ENCODE measurements at places on chromosomes 7 and 10. TPM values are rescaled to one million over a fixed set of nuclear protein-coding genes. Genes with fewer than 3 reads are reported as not detected.

TWIST1 gene
- 2.2 TPM for total RNA-seq

TPST1 gene
- 57.3 TPM for total RNA-seq

IFIT1B gene
- not detected for total RNA-seq

MMRN2 gene
- 1.6 TPM for total RNA-seq

METTL2B gene
- 45.4 TPM for total RNA-seq

PPRC1 gene
- total RNA-seq: 61.0 TPM

- H3K4me3 ChIP-seq: no peak overlapping the region
- H3K27ac ChIP-seq: no peak overlapping the region
- H3K27me3 ChIP-seq: no peaks in the 10 kb centered on the region
Observed at GRCh38 chr10:61951144-61951483, 49.6 kb downstream of the ARID5B start.

GRCh38 chr7:22454446-22454845 is 45.5 kb downstream of the STEAP1B start:
- no peak overlapping the region for H3K4me3 ChIP-seq
- no peak overlapping the region for H3K27ac ChIP-seq
- no peaks in the 10 kb centered on the region for H3K4me1 ChIP-seq

GRCh38 chr7:116426428-116427156 is 72.9 kb upstream of the CAV2 start:
- peak; percentile 24 for DNase-seq
- no peak overlapping the region for H3K27ac ChIP-seq
- peaks cover 15% of the 10 kb centered on the region for H3K4me1 ChIP-seq
- H3K36me3 ChIP-seq: no peaks in the 10 kb centered on the region
- no peak overlapping the region for H3K4me3 ChIP-seq
- no peaks in the 10 kb centered on the region for H3K27me3 ChIP-seq

- no peaks in the 10 kb centered on the region for H3K27me3 ChIP-seq
- H3K4me1 ChIP-seq: peaks cover 11% of the 10 kb centered on the region
- no peak overlapping the region for H3K4me3 ChIP-seq
- H3K27ac ChIP-seq: no peak overlapping the region
Observed at GRCh38 chr7:114818501-114818900, 103.4 kb upstream of the MDFIC start.

DNA sequence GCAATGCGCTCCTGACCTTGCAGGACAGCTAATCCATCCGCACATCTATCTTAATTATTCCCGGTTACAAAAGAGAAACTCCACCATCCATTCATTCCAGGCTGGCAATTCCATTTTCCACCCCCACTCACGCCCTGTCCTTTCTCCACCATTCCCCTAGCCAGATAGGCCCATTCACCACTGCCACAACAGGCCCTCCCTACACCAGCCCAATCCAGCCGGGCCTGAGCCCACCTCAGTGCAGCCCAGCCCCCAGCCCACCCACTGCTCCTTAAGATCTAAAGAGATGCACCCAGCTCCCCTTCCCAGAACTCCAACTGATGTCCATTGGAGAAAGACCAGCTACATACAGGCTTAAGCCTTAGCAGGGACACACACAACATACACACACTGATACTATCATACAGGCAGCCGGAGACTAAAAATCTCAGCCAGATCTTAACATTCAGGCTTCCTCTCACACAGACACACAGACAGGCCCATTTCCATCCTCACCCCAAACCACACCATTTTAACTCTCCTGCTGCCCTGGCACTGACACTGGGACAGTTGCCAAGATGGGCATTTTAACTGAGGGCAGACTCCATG is 38.0 kb upstream of the PAX2 start:
- peaks cover 33% of the 10 kb centered on the region for H3K27me3 ChIP-seq
- H3K4me1 ChIP-seq: peaks cover 4% of the 10 kb centered on the region
- DNase-seq: no peak
- H3K36me3 ChIP-seq: no peaks in the 10 kb centered on the region
- H3K4me3 ChIP-seq: no peak overlapping the region

GRCh38 chr7:141974831-141975230 is 1.3 kb upstream of the TAS2R38 start:
- no peak overlapping the region for H3K27ac ChIP-seq
- peak; percentile 6 for DNase-seq
- H3K4me3 ChIP-seq: no peak overlapping the region
- no peaks in the 10 kb centered on the region for H3K4me1 ChIP-seq
- no peaks in the 10 kb centered on the region for H3K27me3 ChIP-seq

DNA sequence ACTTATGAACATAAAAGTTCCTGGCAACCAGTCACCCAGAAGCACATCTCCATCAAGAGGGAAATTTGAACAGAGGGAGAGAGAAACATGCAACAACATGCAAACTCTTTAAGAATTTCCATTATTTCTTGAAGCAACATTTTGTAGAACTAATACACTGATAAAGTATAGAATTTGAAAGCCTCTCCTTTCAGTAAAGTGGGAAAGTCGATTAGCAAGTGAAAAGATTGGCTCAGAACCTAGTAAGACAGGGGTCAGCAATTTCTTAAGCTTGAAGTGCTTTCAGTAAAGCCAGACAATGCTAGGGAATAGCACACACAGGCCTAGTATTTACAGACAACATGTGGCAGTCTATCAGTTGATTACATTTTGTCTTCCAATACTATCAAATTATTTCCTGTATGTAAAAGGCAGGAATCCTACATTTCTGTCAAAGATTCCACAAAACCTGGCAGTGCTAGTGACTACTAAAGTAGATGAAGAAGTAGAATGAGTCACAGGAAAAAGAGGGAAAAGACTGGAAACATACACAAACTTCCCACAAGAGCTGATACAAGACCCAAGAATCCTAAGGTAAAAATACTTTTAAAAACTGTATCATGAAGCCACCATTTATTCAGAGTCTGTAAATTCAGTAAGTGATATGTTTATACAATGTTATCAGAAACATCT is 25.2 kb downstream of the DNAJC1 start:
- no peak overlapping the region for H3K4me3 ChIP-seq
- H3K27me3 ChIP-seq: no peaks in the 10 kb centered on the region
- DNase-seq: no peak
- no peaks in the 10 kb centered on the region for H3K4me1 ChIP-seq

- H3K36me3 ChIP-seq: no peaks in the 10 kb centered on the region
- H3K27me3 ChIP-seq: no peaks in the 10 kb centered on the region
- H3K27ac ChIP-seq: no peak overlapping the region
Observed at GRCh38 chr7:80370587-80370986, 141.3 kb downstream of the GNAT3 start.

GRCh38 chr7:93414574-93414973 is 159.9 kb downstream of the CALCR start:
- no peak overlapping the region for H3K4me3 ChIP-seq
- no peaks in the 10 kb centered on the region for H3K27me3 ChIP-seq
- no peak for DNase-seq
- H3K36me3 ChIP-seq: no peaks in the 10 kb centered on the region

- no peaks in the 10 kb centered on the region for H3K36me3 ChIP-seq
- DNase-seq: no peak
- no peak overlapping the region for H3K4me3 ChIP-seq
- H3K4me1 ChIP-seq: no peaks in the 10 kb centered on the region
- no peaks in the 10 kb centered on the region for H3K27me3 ChIP-seq
Observed at GRCh38 chr10:111290649-111291048, 213.8 kb downstream of the ADRA2A start.

DNA sequence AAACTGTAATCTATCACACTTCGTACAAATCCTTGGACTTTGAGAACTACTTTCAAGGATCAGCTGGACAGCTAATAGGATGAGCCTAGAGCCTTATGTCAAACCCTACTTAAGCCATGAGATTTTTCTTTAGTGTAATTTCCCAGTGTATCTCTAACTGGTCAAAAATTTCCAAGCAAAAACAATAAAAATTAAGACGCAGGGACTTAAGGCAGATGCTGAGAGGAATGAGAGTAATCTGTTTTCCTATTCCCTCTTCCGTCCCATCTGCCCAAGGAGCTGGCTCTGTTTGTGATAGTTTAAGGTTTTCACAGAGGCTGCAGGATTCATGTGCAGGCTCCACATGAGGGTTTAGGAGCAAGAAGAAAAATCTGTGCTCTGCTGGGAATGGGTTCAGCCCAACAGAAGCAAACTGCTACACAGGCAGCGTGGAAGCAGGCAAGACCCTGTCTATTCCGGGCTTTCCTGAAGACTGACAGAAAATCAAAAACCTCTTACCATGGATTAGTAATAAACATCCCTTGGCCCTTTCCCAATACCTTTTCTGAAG is 62.2 kb downstream of the ARMH3 start:
- no peaks in the 10 kb centered on the region for H3K4me1 ChIP-seq
- no peak overlapping the region for H3K27ac ChIP-seq
- peaks cover 45% of the 10 kb centered on the region for H3K36me3 ChIP-seq

DNA sequence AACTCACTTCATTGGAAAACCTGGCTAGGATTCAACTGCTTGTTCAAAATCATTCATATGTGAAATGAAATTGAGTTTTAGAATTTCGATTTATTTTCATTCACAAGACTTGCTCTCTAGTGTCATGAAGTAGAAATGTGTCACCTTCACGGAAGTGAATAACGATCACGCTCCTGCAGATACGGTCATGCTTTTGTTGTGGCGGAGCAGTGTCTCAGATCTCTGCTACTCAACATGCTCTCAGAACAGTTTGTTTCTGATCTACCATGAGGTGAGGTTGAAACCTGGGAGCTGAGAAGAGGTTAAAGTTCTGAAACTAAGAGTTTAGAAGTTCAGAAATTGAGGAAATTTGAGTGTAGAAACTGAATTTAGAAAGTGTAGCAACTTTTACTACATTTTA is 13.8 kb upstream of the PITRM1 start:
- no peak overlapping the region for H3K4me3 ChIP-seq
- H3K27ac ChIP-seq: no peak overlapping the region
- no peaks in the 10 kb centered on the region for H3K27me3 ChIP-seq
- H3K4me1 ChIP-seq: no peaks in the 10 kb centered on the region

DNA sequence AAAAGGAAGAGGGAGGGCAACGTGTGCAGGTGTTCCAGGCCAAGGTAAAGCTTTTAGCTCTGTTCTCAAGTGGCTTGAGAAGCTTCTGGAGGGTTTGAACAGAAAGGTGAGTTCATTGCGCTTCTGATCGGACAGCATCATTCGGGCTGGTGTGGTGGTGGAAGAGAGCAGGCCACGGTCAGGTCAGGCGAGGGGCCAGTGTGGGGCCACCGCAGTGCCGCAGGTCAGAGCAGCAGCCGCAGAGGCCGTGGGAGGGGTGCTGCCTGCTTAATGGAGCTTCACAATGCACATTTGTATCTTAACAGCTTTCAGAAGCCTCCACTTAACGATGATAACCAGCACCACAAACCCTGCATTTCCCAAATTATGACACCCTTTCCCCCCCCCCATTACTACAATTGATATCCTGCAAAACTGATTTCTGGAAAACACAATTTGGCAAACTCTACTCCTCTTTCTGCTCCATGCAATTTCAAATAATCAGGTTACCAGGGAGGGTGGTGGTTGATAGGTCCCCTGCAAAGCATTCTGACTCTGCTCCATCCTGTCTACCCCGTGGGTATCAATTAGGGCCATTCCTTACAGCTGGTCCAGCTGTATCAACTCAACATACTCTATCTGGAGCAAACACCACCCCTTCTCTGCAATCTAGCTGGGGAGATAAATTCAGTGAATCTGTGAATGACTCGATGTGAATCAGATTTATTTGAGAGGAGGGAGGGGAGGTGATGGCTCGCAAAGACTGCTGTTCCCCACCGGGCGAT is 162.9 kb downstream of the ACTR3B start:
- no peak overlapping the region for H3K27ac ChIP-seq
- 0 out of 2 replicates have a peak, but pooled peaks cover 7% of the 10 kb centered on the region for H3K27me3 ChIP-seq
- H3K4me3 ChIP-seq: no peak overlapping the region
- no peaks in the 10 kb centered on the region for H3K36me3 ChIP-seq
- no peak for DNase-seq

- H3K4me1 ChIP-seq: no peaks in the 10 kb centered on the region
- H3K27me3 ChIP-seq: no peaks in the 10 kb centered on the region
- no peak for DNase-seq
Observed at GRCh38 chr7:20035279-20035875, 181.8 kb downstream of the MACC1 start.

DNA sequence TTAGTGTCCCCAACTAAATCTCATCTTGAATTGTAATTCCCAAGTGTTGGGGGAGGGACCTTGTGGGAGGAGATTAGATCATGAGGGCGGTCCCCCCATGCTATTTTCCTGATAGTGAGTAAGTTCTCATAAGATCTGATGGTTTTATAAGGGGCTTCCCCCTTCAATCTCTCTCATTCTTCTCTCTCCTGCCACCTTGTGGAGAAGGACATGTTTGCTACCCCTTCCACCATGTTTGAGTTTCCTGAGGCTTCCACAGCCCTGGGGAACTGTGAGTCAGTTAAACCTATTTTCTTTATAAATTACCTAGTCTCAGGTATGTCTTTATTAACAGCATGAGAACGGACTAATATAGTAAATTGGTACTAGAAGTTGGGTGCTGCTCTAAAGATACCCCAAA is 365.6 kb downstream of the ANKRD7 start:
- H3K4me3 ChIP-seq: no peak overlapping the region
- peak; percentile 66 for DNase-seq
- H3K27me3 ChIP-seq: no peaks in the 10 kb centered on the region

DNA sequence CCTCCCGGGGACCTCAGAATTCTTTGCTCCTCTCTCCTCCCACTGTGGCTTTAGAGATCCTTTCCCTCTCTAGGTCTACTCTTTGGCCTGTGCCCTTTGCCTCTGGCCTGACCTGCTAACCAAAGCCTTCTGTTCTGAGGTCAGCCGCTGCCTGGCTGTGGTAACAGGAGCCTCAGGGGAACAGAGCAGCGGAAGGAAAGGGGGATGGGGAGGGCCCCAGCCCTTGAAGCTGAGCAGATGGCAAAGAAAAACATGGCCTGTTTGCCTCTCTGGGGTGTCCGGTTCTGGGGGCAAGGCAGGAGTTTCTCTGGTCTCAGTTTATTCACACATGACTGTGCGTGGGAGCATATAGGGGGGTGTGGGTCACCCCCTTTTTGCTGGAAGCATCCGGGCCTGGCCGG is 28.2 kb downstream of the COL26A1 start:
- no peaks in the 10 kb centered on the region for H3K36me3 ChIP-seq
- H3K27ac ChIP-seq: peak overlapping the region; percentile 13
- H3K4me1 ChIP-seq: peaks cover 34% of the 10 kb centered on the region
- H3K27me3 ChIP-seq: no peaks in the 10 kb centered on the region

DNA sequence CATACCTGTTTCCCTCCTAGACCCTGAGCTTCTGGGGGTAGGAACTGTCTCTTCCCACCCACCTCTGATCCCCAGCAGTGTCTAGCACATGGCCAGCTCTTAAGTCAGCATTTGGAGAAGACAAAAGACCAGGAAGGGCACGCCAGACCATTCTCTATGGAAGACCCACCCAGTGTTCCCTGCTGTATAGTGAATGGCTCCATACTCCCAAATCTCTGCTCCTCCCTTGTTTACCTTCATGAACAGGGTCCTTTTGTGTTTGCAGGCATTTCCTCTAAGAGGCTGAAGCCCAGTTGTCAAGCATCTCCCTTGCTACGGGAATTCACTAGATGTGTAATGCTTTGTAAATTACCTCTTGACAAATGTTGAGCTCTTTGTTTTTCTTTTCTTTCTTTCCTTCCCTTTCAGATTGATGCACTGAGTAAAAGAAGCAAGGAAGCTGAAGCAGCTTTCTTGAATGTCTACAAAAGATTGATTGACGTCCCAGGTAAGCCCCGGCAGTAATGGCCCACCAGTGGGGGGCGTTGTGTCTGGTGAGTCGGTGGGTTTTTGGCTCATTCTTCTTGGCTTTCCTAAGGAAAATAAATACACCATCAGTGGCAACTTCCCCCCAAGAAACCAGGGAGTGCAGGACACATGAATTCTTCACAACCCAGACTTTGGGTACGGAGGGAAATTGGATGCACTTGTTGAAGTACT is 216.6 kb upstream of the SH2B2 start:
- no peak overlapping the region for H3K4me3 ChIP-seq
- DNase-seq: no peak
- H3K4me1 ChIP-seq: no peaks in the 10 kb centered on the region
- H3K27me3 ChIP-seq: no peaks in the 10 kb centered on the region

- no peaks in the 10 kb centered on the region for H3K36me3 ChIP-seq
- no peak overlapping the region for H3K4me3 ChIP-seq
- no peaks in the 10 kb centered on the region for H3K27me3 ChIP-seq
- no peaks in the 10 kb centered on the region for H3K4me1 ChIP-seq
- DNase-seq: no peak
Observed at GRCh38 chr7:97541188-97541587, 190.7 kb upstream of the TAC1 start.
